ENCODE measurements at places on chromosomes 2 and 18.

DNA sequence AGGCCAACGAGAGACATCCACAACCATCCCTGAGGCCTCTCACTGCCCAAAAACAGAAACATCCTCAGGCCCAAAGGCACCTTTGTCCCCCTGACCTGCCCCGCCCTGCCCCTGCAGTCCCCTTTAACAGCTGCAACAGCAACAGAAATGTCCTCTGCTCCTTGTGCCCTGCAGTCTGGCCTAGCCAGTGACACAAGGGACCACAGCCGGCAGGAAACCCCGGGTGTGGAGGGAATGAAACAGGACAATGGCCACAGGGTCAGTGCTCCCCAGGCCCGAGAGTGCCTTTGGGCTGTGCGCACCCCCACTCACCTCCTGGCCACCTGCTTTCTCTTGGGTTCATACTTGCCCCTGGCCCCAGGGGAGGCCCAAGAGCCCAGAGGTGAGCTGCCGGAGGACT, 35.6 kb downstream of the SNED1 start:
- DNase-seq = no peak

DNA sequence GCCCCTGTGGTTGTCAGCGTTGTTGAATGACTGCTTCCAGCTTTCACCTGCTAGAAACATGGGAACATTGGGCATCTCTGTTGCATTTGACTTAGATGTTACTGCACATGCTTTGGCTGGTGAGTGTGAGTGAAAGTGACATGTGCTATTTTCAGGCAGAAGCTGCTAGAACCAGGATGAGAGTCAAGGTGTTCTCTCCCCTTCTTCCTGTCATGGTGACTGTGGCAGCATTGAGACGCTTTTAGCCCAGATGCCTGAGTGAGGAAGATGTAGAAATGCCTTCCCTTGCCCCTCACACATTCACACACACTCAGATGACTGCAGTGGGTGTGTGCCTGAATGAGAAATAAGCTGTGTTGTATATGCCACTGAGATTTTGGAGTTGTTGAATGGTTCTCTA, 220.2 kb downstream of the PTPRM start:
- no peak for DNase-seq

DNA sequence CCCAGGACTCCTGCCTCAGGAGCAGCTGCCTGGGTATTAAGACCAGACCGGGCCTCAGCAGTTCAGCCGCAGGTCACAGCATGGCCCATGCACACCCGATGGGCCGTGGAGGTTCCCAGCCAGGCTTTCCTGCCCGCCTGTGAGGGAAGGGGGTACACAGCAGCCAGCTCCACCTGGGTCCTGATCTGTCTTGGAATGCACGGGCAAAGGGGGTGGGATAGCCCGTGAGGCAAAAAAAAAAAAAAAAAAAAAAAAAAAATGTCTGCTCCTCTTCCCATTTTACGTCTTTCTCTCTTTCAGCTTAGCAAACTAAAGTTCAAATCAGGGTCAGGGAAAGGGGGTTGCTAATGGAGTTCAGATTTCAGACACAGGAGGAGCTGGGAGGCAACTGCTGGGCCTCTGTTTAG, 385.2 kb downstream of the TNS1 start:
- DNase-seq = no peak

DNA sequence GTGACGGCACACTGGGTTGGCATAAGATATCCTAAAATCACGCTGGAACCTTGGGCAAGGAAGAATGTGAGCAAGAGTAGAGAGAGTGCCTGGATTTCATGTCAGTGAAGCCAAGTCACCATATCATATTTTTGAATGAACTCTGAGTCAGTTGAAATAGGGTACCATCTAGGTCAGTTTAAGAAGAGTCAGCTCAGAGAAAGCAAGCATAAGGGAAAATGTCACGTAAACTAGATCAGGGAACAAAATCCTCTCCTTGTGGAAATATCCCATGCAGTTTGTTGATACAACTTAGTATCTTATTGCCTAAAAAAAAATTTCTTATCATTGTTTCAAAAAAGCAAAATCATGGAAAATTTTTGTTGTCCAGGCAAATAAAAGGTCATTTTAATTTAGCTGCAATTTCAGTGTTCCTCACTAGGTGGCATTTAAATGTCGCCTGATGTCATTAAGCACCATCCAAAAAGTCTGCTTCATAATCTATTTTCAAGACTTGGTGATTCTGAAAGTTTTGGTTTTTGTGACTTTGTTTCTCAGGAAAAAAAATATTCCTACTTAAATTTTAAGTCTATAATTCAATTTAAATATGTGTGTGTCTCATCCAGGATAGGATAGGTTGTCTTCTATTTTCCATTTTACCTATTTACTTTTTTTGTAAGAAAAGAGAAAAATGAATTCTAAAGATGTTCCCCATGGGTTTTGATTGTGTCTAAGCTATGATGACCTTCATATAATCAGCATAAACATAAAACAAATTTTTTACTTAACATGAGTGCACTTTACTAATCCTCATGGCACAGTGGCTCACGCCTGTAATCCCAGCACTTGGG, 19.6 kb downstream of the RSAD2 start:
- DNase-seq = peak; percentile 22

GRCh38 chr2:171322928-171323327, 110.9 kb downstream of the METTL8 start:
- DNase-seq = no peak

GRCh38 chr2:9800975-9801726, 42.1 kb upstream of the TAF1B start:
- peak; percentile 71 for DNase-seq

DNA sequence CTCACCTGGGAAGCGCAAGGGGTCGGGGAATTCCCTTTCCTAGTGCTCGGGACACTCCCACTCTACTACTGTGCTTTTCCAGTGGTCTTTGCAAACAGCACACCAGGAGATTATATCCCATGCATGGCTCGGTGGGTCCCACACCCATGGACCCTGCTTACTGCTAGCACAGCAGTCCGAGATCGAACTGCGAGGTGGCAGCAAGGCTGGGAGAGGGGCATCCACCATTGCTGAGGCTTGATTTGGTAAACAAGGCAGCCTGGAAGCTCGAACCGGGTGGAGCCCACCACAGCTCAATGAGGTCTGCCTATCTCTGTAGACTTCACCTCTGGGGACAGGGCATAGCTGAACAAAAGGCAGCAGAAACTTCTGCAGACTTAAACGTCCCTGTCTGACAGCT, 64.7 kb upstream of the CRACDL start:
- DNase-seq = no peak

DNA sequence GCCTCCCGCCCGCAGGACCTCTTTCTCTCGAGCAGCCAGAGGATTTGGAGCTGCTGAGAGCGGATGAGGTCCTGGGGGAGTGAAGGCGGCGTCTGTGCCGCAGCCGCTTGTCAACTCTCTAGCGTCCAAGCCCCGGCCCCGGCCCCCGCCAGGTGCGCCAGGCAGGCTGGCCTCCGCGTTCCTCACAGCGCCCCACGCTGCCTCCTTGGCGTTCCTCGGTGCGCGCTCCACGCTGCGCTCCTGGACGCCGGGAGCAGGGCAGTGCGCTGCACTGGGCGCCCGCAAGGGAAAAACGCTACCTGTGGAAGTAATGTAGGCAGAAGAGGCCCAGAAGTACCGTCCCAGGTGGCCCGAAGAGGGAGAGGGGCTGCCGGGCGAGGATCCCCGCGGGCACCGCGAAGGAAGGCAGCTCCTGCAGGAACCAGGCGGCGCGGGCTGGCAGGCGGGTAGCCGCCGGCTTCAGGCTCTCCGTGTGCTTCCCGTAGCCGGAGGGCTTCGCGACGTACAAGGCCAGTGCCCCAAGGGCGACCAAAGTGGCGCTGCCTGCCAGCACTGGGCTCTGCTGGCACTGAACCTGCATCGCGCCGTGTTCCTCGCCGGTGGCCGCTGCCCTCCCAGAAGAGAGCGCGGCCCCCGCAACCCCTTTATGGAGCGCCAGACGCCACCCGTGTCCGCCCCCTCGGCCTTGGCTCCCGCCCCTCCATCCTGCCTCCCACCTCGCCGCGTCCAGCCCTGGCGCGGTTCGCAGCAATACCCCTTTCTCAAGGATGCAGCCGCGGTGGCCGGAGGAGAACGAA, at the start of gene SRD5A2:
SRD5A2 (minus strand) TSS at position 618 of the 797 bp plus-strand sequence; CDS start at position 580, 38 bp downstream.
- DNase-seq = no peak

GRCh38 chr2:31038385-31038784, 99.9 kb downstream of the GALNT14 start:
- no peak for DNase-seq

GRCh38 chr18:26544451-26544850, 3.9 kb downstream of the KCTD1 start:
- no peak for DNase-seq

DNA sequence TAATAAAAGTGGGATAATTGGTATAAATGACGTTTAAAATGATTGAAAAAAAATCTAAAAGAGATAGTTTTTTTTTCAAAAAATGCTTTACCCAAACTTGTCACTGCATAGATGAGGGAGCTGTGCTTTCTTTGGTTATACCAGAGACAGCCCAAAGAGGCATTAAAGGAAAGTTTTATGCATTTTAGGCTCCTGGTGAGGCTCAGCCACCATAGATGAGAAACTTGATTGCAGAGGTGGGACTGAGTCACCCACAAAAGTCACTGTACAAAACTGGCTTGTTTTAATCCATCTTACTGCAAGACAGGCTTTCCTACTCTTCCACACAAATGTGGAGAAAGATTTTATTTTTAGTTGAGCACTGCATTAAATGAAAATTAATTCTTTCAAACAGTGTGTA, 2.4 kb downstream of the SMYD1 start:
- DNase-seq = no peak

- no peak for DNase-seq
These were observed 32.2 kb upstream of the SPOPL start for GRCh38 chr2:138469411-138469810.

- DNase-seq = peak; percentile 6
These were observed 86.4 kb downstream of the NCOA1 start for GRCh38 chr2:24577481-24577880.
